Pons (tissue), 1 donor: ENCODE measurements at places on chromosomes 4 and X.

- no peak for DNase-seq
Measured at GRCh38 chr4:152870606-152871005, 65.5 kb upstream of the FHDC1 start.

- DNase-seq, result no peak
Measured at GRCh38 chr4:168565130-168565529, 68.3 kb downstream of the PALLD start.

GRCh38 chr4:136097676-136098075, 1434.6 kb downstream of the PCDH18 start:
- no peak for DNase-seq

GRCh38 chr4:154868414-154869194, 87.5 kb downstream of the RBM46 start:
- DNase-seq, result no peak

GRCh38 chr4:39181905-39182638, at the start of gene WDR19:
Gene WDR19, plus strand, starts transcription at chr4:39182529. Its CDS starts 29 bp downstream, at chr4:39182558.
- DNase-seq, result peak; percentile 100

- DNase-seq, result no peak
Measured at GRCh38 chr4:1611501-1611870, 72.6 kb downstream of the FAM53A start.

DNA sequence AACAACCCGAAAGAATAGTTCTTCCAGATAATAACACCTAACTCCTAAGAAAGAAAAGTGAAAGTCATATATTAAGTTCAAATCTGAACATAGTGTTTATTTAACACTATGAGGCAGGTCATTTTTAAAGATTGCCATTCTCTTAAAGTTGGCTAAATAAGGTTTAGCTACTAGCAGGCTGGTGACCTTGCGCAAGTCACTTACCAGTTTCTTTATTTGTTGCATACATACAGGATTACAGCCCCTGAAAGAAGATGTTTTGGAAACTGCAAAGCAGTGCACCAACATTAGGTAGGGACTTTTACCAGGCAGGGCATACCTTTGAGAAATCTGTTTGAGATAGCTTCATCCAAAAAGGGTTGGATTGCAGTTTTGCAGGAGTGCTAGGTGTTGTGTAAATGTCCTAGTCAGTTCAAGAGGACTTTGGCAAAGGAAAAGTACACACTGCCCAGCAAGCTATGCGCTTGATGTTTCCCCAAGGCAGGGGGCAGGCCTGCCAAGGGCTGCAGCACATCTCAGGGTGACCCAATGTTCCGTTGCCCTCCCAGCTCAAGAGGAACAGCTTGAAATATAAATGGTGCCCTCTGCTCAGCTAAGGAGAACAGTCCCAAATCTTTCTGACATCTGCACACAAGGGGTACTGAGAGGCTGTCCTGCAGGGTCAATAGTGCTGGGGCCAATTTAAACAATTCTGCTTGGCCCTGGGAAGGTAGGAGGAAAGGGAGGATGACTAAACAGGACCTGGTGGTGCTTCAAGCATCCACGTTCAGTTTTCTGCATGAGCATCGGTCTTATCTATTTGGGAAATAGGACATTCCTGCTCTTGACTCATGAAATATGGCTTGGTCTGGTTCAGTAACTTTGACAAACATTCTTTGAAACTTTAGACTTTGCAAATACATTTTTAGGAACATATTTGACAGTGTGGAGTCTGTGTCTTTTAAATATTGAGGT, 130.8 kb downstream of the COL4A6 start:
- DNase-seq, result no peak

DNA sequence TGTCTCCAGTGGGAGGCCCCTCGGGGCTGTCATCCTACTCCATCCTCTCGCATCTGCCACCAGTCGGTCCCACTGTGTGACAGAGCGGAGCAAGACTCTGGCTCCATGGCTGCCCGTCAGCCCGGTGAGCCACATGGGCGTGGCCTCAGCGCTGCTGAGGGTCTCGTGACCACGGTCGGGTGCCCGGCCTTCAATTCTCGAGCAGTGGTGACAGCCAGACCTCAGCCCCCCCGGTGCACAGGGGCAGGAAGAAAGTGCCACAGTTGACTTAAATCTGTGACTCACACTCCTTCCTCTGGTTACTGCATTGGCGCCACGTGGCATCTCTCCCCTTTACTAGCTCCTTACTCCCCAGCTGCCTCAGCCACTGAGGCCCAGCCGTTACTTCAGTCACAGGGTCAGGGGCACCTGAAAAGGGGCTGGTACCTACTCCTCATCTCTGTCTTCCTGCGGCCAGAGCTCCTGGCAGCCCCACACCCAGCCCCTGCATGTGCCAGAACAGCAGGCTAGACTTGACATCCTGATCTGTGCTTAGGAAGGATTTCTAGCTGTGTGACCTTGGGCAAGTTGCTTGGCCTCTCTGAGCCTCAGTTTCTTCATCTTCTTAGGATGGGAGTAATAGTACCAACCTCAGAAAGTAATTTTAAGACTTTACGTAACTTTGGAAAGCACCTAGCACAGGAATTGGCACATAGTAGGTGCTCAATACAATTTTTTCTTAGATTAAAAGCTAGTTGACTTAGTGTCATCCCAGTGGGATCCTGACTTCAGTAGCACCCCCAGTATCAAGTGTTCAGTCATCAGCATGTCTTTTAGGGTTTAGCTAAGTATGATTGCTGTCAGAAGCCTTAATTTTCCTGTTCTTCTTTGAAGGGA, 66.1 kb downstream of the TNIP2 start:
- no peak for DNase-seq

GRCh38 chrX:19347916-19348315, 4.2 kb downstream of the PDHA1 start:
- no peak for DNase-seq

DNA sequence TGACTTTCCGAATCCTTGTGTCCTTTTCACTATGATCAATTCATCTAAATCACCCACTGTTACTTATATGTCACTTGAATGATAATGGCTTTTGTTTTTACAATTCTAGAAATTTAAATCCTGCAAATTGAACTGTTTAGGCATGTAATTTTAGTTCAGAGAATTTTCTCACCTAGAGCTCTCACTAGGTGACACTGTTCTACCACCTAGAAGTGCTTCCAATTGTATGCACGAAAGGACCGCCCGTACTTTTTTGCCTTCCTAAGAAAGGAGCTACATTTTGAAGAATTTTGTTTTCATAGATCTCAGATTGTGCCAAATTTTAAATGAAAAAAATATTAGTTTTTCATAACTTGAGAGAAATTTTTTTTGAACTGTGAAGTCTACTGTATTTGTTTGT, 481.6 kb upstream of the FSTL5 start:
- peak; percentile 7 for DNase-seq

GRCh38 chrX:41518127-41518840, 71.1 kb downstream of the NYX start:
- DNase-seq, result no peak

- no peak for DNase-seq
Measured at GRCh38 chrX:133881007-133881406, 104.4 kb downstream of the GPC3 start.

- no peak for DNase-seq
Measured at GRCh38 chrX:130563476-130563875, 161.7 kb downstream of the RBMX2 start.

DNA sequence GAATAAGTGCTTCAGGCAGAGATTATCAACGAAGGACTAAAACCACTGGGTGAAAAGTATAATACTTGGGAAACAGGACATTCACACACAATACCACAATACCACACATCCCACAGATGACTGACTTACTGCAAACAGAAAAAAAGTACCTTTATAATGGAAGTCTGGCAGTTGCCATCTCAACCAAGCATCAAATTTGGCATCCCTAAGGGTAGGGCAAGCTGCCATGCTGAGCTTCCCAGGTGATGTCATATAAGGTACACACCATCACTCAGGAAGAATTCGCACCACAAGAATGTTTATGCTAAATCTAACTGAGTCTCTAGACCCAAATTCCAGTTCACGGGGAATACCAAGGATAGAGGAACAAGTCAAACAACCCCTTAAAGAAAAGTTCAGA, 9.1 kb downstream of the QDPR start:
- DNase-seq, result no peak

DNA sequence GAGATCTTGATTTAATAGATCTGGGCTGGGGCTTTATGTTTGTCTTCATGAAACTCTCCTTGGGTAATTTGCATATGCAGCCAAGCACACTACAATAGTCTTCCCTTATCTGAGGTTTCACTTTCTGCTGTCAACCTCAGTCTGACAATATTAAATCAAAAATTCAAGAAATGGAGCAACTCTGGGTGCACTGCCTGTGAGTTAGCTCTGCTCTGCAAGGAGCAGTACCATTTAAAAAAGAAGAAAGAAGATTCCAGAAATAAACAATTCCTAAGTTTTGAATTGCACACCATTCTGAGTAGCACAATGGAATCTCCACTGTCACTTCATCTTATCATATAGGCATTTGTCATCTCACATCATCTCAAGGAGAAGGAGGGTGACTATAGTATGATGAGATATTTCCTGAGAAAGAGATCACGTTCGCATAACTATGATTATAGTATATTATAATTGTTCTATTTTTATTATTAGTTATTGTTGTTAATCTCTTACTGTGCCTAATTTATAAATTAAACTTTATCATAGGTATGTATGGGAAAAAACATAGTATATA, 9.4 kb downstream of the FNIP2 start:
- no peak for DNase-seq

GRCh38 chr4:41207291-41207831, 7.0 kb downstream of the APBB2 start:
- no peak for DNase-seq

DNA sequence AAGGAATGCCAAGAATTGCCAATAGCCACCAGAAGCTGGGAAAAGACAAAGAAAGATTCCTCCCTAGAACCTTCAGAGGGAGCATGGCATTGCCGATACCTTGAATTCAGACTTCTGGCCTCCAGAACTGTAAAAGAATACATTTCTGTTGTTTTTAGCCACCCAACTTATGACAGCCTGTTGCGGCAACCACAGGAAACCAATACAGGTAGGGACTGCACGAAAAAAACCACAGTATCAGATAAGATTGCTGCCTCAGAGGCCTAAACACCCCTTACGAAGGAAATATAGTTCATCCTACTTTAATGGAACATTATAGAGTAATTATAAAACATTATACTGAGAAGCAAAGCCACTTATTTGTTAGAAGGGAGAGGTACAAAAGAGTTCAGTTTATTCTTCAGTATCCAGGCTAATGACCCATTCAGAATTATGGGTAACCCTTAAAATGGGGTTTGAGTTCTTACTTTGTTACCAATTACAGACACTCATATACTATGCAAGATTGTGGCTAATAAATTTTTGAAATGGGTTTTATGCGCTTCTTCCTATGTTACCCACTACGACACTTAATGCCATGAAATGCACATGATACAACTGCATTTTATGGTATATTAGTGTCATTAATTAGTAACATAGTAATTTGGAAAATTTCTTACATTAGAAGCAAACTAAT, 37.4 kb upstream of the SMIM10L2A start:
- no peak for DNase-seq

DNA sequence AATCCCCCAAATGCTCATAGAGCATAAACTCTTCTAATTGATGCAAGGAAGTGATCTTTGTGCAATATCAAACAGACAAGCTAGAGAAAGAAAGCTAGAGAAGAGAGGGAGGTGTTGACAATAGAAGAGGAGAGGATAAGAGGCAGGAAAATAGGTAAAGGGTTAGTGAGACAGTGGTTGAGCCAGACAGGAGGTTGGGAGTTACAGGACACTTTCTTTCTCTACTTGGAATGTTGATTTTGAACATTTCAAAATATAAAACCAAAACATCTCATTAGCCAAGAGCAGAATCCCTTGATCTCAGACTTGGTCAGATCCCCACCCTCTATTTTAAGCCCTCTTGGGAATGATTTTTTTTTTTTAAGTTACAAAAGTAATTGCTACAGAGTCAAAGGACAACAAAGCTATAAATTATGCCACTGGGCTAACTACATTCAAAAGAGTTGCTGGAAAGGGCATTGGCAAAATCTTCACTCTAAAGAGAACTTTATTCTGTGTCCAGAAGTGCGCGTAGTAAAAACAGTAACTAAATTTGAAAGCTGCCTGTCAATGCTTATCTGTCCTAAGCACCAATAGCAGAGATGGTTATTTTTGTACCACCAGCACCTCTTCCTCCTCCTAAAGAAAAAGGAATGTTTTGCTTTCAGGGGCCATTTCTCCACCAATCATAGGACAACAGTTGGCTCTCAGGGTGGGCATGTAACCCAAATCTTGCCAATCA, 133.8 kb downstream of the PDGFC start:
- DNase-seq, result no peak

GRCh38 chrX:88202149-88202548, 544.9 kb upstream of the CPXCR1 start:
- no peak for DNase-seq
